ENCODE measurements at places on chromosomes 6 and 20. TPM values are rescaled to one million over a fixed set of nuclear protein-coding genes. Genes with fewer than 3 reads are reported as not detected.
A peak's percentile ranks its signal among the peaks of the same experiment; 100 is the strongest.

DNA sequence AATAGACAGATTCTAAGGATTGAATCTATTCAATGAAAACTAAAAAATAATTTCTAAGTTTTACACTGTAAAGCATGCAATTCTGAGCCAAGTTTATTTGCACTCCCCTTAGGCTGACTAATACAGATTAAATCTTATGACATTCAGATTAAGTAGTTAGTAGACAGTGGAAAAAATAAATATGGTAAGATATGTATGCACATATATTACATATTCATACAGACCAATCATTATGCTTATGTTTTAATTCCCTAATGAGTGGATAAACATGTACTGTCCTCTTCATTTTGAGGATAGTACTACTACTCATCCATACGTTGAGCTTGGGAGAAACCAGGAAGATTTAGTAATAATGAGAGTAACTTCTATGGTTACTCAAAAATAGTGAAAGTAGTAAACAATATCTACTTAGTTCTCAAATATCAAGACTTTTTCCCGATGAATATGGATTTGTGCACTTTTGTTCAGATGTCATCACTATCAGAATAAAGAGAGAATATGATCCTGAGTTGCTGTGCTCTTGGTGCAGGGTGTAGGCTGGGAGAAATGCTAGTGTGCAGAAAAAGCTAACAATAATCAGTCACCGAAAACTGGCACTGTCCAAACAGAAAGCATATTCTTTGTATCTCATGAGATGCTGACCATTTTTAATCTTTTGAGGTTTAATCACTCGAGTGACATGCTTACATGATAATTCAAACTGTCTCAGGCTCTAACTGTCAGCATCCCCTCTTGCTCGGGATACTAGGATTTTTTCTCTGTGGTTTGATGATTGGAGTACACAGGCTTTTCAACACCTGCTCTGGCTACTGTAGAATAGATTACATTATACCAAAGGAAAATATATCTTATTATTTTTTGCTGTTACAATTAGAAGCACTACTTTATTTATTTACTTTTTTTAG lies 111.6 kb downstream of the EPHA7 start:
- no peak for DNase-seq

DNA sequence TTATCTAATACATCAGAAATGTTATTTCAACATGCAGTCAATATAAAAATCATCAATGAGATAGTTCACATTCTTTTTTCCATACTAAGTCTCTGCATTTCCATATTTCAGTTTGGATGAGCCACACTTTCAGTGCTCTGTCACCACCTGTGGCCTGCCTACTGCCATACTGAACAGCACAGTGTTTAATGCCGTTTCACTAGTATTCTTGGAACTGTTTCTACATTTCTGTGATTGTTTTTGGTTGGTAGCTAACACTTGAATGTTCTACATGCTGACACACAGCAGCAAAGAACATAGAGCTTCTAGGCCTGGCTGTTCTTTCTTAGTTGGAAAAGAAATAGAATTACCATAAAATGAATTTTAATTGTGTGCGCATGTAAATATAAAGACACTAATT lies 61.4 kb upstream of the KIF25 start:
- DNase-seq: no peak

DNA sequence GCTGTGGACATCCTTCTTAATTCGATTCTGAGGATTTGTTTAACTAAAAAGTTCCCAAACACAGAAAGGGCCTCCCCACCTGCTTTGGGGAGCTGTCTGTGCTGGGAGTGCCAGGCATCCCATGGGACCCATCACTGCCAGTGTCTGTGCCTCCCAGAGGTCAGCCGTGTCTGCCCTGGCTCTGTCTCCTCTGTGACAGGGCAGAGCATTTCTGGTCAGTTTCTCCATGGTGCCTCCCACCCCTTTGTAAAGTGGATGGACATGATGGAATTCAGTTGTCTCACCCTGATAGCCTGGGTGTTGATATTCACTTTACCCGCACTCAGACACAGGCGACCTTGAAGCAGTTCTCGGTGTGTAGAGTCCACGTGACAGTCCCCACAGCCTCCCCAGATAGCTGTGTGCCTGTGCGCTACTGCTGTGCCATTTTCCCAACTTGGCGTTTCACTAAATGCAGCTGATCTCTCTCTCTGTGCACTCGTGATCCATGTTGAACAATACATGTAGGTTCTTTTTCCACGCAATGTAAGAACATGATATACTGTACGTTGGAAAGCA lies 70.5 kb downstream of the CDS2 start:
- no peak for DNase-seq

DNA sequence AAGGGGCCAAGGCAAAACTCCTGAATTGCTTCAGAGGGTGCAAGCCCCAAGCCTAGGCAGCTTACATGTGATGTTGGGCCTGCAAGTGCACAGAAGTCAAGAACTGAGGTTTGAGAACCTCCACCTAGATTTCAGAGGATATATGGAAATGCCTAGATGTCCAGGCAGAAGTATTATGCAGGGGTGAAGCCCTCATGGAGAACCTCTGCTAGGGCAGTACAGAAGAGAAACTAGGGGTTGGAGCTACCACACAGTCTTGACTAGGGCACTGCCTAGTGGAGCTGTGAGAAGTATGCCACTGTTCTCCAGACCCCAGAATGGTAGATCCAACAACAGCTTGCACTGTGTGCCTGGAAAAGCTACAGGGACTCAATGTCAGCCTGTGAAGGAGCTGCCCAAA lies 179.7 kb upstream of the GJE1 start:
- no peak for DNase-seq

- no peak for DNase-seq
Observed at GRCh38 chr6:15950962-15951569, 177.8 kb upstream of the MYLIP start.

DNA sequence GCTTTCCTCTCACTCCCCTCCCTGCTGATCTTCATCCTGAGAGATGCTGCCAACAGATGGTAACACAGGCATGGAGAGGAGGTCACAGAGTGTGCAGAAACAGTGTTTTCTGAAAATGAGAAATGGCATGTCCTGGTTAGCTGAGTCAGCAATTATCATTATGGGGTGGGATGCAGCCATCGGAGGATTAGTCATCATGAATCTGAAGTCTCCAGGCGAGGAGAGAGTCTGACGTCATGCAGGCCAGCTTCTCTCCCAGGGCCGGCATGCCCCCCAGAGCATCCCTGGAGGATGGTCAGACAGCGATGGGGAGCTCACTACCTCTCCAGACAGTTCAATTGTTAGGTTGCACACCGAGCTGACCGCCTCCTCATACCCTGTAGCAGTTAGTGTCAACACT lies 4.7 kb upstream of the GTSF1L start:
- no peak for DNase-seq

- no peak for DNase-seq
Observed at GRCh38 chr20:15162079-15162647, 824.8 kb upstream of the FLRT3 start.

GRCh38 chr6:163679012-163679660 lies 264.6 kb downstream of the QKI start:
- no peak for DNase-seq

DNA sequence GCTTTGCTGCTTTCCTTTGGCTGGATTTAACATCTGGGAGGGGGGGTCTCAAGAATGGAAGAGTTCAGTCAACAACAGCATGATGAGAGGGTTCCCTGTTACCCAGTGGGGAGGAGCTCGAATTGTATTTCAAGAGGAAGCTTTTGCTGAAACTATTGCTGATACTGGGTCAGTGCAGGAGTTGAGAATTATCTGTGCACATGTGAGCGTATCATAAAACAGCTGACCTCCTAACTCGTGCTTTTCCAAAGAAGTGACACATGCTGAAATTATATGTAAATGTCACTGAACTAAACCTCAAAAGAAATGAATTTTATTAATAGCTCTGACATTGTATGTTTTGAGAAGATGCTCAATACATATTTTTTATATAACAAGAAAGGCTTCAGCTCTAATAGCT lies 96.3 kb downstream of the PHF3 start:
- no peak for DNase-seq

GRCh38 chr20:51525241-51526105 lies 17.0 kb downstream of the NFATC2 start:
- DNase-seq: peak; percentile 58

DNA sequence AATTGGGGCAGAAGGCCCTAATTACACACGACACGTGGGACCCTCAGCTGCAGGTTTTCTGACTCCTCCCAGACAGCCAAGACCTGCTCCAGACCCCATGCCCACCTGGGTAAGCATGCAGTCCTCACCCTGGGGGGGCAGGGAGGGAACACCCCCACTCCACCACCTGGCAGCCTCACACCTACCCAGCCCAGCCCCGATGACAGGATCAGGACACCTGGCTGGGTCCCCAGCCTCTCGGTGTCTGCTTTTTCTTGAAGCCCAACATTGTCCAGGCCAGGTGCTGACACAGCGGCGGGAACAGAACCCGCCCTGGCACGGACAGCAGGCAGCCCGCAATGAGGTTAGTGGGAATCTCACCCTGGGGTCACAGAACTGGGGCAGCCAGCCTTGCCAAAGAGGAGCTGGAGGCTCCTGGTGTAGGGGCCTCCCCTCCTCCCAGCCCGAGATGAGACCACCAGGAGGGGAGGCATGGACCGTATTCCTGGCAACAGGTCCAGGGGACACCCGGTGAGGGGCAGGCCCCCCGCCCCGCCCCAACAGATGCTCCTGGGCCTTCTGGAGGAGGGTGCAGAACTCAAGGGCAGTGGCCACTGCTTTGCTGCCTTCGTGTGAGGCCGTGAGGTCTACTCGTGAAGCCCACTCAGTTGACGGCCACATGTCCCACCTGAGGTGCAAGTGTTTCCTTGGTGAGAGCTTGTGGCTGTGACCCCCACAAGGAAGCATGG lies 103.8 kb downstream of the DLL1 start:
- no peak for DNase-seq

DNA sequence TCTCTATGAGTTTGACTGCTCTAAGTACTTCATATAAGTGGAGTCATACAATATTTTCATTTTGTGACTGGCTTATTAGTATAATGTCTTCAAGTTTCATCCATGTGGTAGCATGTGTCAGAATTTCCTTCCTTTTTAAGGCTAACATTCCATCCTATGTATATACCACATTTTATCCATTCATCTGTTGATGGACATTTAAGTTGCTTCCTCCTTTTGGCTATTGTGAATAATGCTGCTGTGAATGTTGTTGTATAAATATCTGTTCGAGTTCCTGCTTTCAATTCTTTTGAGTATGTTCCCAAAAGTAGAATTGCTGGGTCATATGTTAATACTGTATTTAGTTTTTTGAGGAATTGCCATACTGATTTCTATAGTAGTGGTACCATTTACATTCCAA lies 79.5 kb downstream of the PTPRA start:
- no peak for DNase-seq

DNA sequence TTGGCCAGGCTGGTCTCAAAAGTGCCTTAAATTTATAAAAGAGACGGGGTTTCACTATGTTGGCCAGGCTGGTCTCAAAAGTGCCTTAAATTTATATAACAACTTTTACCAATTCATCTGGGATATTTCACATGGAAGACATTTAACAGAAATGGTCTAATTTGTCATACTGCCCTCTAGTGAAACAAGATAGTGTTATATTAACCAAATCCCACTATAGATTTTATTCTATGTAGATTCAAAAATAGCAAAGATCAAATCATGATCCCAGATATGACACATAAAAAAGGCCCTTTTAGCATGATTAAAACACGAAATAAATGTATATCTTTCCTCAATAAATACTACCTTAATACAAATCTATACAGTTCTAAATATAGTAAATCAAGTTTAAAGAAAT lies 102.8 kb upstream of the TFAP2D start:
- no peak for DNase-seq

DNA sequence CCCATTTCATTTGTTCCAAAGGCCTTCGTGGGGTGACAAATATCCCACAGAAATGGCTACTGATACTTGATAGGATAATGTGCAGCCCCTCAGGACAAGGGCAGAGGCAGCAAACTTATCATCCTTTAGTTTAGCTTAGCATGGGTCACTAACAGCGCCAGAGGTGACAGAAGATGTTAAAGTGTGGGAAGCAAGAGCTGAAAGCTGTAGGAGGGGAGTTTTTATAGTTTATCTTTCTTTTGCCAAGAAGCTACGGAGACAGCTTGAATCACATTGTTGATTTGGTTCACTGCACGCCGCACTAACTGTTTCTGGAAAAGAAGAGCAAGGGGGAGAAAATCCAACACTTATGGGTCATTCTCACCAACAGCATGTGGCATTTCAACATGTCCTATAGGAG lies 773.9 kb upstream of the MMS22L start:
- no peak for DNase-seq

DNA sequence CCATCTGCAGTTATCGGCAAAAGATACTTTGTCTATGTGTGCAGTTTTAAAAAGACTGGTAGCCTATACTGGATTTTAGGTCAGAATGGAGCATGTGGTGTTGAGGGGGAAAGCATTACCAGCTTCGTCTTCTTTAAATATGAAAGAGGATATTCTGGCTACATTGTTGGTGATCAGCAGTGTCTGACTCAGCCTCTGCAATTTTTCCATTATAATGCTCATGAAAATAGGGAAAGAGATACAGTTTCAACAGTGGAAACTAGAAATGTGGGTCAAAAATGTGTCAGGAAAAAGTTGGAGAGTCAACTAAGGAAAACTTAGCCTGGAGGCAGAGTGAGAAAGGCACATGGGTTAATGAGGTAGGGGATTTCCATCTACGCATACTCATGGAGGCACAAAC lies 45.2 kb downstream of the HDGFL1 start:
- no peak for DNase-seq

DNA sequence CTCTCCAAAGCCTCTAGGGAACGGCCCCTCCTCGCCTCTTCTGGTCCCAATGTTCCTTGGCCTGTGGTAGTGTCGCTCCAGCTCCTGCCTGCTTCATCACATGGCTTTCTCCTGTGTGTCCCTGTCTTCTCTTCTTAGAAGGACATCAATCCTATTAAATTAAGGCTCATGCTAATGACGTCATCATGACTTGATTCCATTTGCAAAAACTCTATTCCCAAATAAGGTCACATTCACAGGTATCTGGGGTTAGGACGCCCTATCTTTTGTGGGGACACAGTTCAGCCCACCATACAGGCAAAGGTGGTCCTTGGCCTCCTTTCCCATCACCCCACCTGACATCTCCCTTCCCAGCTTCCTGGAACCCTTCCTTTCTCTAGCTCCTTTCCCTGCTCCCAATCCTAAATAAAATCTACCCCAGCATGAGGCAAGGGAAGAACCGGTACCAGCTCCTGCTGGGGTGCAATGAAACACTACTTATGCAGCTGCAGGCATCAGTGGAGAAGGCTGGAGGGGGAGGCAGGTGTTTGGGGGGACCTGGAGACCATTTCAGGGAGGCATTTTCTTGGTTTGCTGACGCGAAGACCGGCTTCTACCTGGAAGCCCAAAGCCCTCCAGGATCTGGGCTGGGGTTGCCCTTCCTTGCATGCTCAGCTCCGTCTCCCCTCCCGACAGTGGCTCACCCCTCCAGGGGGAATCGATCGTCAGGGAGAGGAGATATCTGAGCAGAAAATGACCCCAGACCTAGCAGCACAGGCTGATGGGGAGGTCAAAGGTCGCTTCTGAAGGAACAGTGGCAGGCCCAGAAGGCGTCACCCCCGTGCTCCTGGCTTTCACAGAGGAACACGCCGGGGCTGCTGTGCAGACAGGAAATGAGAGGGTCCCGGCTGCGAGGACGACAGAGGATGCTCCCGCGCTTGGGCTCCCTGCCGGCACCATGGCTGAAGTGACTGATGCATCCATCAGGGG lies 71.7 kb upstream of the QKI start:
- no peak for DNase-seq

GRCh38 chr6:82270881-82271635 lies 23.5 kb upstream of the IBTK start:
- no peak for DNase-seq

The NKX2-2 gene
- not detected for total RNA-seq

The HDDC2 gene
- total RNA-seq: 69.1 TPM

The ADTRP gene
- total RNA-seq: not detected

The SLC17A3 gene
- not detected for total RNA-seq

The HLA-DQA2 gene
- 0.94 TPM for total RNA-seq
